CD8-positive, alpha-beta memory T cell (primary cell): ENCODE measurements at places on chromosomes 3 and 15.

DNA sequence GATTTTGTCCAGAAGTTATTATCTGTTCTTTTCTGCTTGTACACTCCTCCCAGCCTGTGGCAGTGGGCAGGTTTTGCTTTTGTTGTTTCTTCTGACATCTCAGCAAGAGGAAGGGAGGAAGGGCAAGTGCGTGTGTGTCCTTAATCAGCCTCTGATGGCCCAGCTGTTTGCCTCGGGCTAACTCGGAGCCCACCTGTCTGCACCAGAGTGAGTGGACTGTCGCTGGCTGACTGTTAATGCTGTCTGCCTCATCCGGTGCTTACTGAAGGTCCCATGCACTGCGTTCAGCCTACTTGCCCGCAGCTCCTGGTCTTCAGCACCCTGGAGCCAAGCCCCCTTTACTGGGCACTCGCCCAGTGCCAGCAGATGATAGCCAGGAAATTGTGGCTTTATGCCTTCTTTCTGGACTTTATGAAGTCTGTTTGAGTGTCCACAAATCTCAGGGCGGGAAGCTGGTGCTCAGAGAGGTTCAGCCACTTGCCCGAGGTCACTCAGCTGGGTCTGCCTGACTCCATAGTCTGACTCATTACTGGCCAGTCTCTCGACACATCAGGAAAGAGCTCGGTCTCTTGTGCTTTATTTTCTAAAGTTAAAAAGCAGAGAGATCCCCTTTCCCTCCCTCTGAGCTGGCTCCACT lies 89.5 kb downstream of the CHRNA7 start:
- DNase-seq = no peak

- DNase-seq = no peak
These were observed 3.1 kb downstream of the SERF2 start for GRCh38 chr15:43795197-43795596.

GRCh38 chr3:184240384-184241140 lies 8.2 kb downstream of the ALG3 start:
- DNase-seq = no peak

- no peak for DNase-seq
These were observed 67.6 kb upstream of the GADL1 start for GRCh38 chr3:30962084-30962483.

GRCh38 chr15:53644660-53645059 lies 114.8 kb downstream of the WDR72 start:
- no peak for DNase-seq

GRCh38 chr15:76776480-76776879 lies 128.7 kb downstream of the SCAPER start:
- DNase-seq = no peak

- DNase-seq = no peak
These were observed 11.4 kb upstream of the COMMD2 start for GRCh38 chr3:149763565-149764195.

GRCh38 chr15:56794165-56794552 lies 60.9 kb upstream of the ZNF280D start:
- no peak for DNase-seq

DNA sequence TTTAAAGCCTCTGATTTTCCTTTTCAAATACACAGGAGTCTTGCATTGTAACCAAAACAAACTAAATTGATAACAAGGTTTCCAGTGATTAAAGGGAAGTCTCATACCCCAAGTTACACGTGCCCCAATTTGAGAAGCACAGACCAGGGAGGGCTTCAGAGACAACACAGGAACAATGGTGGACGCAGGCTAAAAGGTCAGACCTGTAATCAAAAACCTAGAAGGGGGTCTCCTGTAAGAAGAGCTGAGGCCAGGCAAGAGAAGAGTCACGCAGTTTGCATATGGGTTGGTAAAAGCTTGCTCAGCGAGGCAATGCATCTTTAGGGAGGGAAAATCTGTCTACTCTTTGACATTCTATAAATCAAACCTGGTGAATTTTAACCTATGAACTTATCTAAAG lies 58.6 kb upstream of the MCF2L2 start:
- no peak for DNase-seq

- no peak for DNase-seq
These were observed 5.1 kb downstream of the SPATA12 start for GRCh38 chr3:57065588-57065987.

GRCh38 chr15:47333734-47334133 lies 383.6 kb upstream of the SEMA6D start:
- no peak for DNase-seq

DNA sequence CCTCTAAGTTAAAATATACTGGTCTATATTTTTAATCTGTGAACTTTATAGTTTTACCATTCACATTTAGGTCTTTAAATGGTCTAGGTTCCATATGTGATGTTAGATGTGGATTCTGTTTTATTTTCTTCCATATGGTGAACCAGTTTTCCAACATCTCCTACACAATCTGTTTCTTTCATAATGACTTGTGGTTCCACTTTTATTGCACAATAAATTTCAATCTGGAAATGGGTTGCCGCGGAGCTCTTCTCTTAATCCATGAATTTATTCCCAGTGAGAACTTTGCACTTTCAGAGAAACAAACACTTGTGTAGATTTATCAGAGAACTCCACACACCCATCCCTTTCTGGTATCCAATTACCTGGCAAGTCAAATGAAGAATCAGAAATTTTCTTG lies 20.9 kb upstream of the SPPL2A start:
- no peak for DNase-seq

DNA sequence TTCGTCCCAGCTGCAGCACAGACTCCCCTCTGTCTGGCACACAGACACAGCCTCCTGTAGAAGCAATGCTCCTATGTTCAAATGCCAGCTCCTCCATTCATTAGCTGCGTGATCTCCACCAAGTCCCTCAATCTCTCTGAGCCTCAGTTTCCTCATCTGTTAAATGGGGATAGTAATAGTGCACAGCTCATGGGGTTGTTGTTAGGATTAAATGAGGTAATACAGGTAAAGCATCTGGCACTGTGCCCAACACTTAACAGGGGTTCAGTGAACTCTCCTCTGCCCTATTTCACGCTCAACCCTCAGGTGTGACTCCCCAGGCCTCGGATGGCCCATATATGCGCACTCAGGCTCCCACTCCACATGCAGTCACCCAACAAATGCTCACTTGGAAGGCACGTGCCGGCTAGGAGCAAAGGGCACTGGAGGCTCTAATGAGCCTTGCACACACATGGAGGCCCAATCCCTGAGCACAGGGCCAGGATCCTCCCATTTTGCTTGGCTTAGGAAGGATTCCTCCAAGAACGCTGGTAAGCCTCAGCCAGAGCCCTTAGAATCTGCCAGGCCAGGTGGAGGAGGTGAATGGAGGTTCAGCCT lies 176.0 kb upstream of the LINGO1 start:
- DNase-seq = no peak

- no peak for DNase-seq
These were observed 15.7 kb downstream of the GAP43 start for GRCh38 chr3:115638991-115639390.

DNA sequence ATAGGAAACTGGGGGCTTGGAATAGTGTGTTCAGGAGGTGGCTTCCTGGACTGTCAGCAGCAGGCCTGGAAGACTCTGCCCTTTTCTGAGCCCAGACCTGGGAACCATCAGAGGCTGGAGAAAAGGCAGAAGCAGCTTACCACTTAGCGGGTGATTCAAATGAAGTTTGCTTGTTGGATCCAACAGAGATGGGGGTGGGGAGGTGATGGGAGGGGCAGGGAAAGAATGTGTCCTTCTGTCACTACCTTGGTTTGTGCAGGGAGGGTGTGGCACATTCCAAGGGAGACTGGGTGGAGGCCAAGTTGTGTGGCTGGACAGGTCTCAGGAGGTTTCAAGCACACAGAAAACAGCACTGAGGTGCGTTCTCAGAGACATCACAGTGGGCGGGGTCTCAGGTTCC lies 58.8 kb downstream of the TRAK1 start:
- no peak for DNase-seq

GRCh38 chr3:183825456-183826161 lies at the start of gene MAP6D1:
Gene MAP6D1 (minus strand): TSS chr3:183825577. CDS start chr3:183825547, 30 bp downstream.
- DNase-seq = peak; percentile 40

GRCh38 chr3:98021830-98022560 lies 13.1 kb downstream of the GABRR3 start:
- DNase-seq = no peak

- no peak for DNase-seq
These were observed 415.1 kb upstream of the NECTIN3 start for GRCh38 chr3:110656394-110657025.

GRCh38 chr3:178109691-178110090 lies 426.5 kb upstream of the KCNMB2 start:
- DNase-seq = no peak

- DNase-seq = no peak
These were observed 437.4 kb upstream of the UBE2E2 start for GRCh38 chr3:22765679-22766078.

GRCh38 chr3:8458711-8459110 lies 42.9 kb upstream of the LMCD1 start:
- DNase-seq = no peak

- DNase-seq = no peak
These were observed 754.4 kb upstream of the GOLIM4 start for GRCh38 chr3:168850109-168850508.
